Ureter (tissue), 1 donor: ENCODE measurements at places on chromosomes 6 and 20.

DNA sequence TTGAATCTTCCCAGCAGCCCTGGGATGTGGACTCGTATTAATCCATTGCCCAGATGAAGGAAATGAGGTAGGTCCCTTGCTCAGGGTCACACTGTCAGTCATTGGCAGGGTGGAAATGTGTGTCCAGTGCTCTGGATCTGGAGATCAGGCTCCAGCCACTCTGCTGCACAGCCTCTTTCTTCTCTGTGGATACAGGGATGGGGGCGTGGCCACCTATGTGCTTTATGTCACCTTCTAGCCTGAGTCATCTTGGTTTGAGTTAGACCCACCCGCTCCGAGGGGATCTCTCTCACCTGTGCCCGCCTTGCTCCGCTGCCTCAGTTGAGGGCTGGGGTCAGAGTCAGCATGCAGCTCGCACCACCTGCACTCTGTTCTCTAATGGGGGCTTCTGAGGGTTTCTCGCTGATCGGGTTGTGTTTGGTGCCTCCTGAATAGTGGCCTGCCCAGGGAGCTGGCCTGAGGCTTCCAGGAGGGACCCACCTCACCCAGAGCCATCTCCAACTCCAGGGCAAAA is 80.0 kb downstream of the TCP11 start:
- no peak for DNase-seq

GRCh38 chr6:108242259-108242658 is 18.6 kb downstream of the SNX3 start:
- no peak for DNase-seq

GRCh38 chr6:133418108-133418507 is 177.0 kb downstream of the EYA4 start:
- no peak for DNase-seq

- no peak for DNase-seq
Observed at GRCh38 chr6:148530394-148530953, 187.8 kb downstream of the SASH1 start.

DNA sequence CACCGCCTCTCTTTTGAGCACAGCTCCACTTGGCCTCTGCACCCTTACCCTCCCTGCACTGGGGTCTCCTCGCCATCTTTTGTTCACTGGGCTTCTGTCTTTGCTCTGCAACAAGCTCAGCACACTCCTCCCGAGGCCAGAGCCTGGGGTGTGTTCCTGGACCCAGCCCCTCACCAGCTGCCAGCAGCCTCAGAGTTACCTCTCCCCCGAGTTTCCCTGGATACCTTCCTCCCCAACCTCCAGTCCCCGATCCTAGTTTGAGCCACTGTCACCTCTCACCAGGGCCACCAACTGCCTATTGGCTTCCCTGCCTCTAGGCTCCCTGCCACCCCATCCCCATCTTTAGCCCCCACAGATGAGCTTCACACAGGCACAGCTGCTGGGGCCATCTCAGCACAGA is 12.3 kb downstream of the CYP21A2 start:
- no peak for DNase-seq

DNA sequence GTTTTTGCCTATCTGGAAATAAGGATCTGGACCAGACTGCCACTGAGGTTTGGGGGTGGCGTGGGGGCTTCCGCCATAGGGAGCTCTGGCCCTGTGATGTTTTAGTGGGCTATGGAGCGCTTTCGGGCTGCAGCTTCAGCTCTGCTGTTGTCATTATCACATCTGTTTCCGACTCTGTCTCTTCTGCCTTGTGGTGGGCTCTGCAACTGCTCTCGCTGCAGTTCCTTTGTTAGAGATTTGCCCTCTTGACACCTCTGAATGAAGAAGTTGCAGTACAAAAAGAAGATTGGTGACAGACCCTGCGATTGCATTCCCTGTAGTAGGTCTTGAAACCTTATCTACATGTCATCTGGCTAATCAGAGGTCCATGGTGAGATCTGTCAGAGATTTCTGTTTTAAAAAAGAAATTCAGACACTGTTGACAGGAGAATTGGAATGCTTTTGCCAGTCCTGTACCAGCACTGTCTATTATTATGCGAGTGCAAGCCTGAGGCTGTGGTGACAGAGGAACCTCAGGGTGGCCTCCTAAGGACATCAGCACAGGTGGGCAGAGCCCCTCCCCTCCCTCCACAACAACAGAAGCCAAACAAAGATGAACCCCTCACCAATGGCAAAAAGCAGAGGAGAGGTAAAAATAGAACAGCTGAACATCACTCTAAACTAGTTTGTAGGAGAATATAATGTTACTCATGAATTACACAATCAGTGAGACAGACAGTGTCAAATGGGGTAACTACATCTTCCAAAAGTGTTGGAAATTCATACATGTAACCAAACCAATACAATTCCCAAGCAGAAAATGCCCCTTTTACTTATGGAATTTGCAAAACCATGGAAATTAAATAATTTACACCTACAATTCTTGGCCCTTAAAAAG is 63.5 kb upstream of the DEFB112 start:
- no peak for DNase-seq

DNA sequence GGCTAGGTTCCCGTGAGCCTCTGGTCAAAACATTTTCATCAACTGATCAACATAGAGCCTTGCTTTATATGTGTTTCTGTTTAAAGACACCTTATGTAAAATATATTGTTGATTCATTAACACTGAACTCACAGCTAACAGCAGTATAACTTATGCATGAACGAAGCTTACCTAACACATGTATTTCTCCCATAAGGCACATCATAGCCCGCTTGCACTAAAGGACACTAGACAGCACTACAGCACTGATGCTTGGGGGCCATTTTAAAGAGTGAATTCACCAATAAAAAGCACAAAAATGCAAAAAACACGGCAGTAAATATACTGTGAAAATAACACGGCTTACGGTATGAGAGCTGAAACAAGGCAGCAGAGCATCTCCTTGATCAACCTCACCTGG is 4.0 kb downstream of the FLOT1 start:
- no peak for DNase-seq

- DNase-seq = no peak
Observed at GRCh38 chr6:67640484-67640883, 994.6 kb upstream of the ADGRB3 start.

DNA sequence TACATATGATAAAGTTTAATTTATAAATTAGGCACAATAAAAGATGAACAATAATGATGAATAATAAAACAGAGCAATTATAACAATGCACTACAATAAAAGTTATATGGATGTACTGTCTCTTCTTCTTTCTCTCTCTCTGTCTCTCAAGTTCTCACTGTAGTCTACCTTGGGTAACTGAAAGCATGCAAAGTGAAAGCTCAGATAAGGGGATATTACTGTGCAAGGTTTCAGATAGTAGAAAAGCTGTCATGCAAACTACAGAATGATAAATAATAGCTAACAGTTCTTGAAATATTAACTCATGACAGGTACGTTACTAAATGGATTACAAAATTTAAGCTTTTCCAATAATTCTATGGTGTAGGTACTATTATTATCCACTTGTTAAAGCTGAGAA is 311.9 kb upstream of the PRDM1 start:
- no peak for DNase-seq
